ENCODE measurements at places on chromosomes 16 and 17.

- no peak for DNase-seq
Measured at GRCh38 chr17:38908676-38909181, 16.7 kb upstream of the LASP1NB start.

DNA sequence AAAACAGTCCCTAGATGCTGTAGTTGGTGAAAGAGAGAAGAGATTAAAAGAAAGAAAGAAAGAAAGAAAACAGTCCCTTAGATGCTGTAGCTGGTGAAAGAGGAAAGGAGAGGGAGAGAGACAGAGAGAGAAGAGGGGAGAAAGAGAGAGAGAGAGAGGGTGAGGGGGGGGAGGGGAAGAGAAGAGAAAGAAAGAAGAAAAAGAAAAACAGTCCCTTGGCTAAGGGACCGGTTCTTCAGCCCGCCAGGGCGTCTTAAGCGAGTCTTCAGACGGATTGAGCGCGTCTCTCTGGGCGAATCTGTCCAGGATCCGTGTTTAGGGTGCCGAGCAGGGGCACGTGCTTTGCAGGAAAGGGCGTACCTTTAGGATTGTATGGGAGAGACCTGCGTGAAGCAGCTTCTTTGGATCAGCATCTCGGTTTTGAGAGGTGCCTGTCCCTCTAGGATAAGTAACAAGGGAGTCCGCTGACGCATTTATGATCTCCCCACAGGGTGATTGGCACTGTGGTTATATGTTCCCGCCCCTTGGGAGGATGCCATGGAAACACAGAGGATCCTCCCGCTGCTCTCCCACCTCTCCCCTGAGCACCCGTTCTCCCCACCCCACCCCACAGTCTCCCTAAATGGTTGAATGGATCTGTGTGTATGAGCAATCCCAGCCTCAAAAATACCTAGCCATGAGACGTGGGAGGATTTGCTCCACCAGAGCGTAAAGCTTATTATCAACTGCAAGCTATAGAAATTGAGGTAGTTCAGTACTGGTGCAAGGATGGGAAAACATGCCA is 16.7 kb downstream of the GNGT2 start:
- no peak for DNase-seq

- no peak for DNase-seq
Measured at GRCh38 chr17:1229349-1229899, 40.8 kb upstream of the BHLHA9 start.

DNA sequence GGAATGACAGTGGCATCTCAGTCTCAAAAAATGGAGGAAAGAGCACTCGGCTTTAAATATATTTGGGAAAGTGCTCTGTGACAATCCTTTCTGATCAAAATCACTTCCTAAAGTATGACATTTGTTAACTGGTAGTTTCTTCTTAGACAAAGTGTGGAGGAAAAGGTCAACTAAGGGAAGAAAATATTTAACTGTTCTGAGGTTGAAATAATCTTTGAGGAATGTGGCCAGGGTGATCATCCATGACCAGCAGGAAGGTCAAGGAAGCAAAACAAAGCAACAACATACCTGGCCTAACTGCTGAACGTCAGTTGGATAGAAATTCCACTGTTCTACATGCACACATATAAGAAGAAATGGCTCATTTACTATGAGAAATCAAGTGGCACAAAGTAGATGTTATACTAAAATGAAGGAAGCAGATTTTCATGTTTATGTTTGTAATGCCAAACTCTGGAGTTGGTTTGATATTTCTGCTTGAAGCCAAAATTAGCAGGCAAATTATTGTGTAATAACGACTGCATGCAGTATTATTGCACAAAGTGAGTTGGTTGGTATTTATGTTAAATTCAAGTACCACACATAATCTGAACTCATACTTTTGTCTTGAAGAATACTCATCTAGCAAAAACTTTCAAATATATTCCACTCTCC is 87.3 kb upstream of the CORO6 start:
- DNase-seq = no peak

GRCh38 chr16:383326-384051 is 1.7 kb upstream of the PGAP6 start:
- DNase-seq = no peak
